ENCODE measurements at places on chromosomes 5 and 9.

- DNase-seq: no peak
Measured at GRCh38 chr5:59528202-59528862, 365.2 kb downstream of the PDE4D start.

GRCh38 chr5:161256957-161257356 is 289.6 kb downstream of the GABRB2 start:
- no peak for DNase-seq

GRCh38 chr5:112929336-112930081 is 7.5 kb upstream of the REEP5 start:
- DNase-seq: no peak

- no peak for DNase-seq
Measured at GRCh38 chr9:76751001-76751400, 13.2 kb upstream of the PCA3 start.

- DNase-seq: peak; percentile 31
Measured at GRCh38 chr5:108818613-108819272, 71.0 kb downstream of the FER start.

GRCh38 chr5:119417891-119418605 is 34.2 kb upstream of the HSD17B4 start:
- no peak for DNase-seq

DNA sequence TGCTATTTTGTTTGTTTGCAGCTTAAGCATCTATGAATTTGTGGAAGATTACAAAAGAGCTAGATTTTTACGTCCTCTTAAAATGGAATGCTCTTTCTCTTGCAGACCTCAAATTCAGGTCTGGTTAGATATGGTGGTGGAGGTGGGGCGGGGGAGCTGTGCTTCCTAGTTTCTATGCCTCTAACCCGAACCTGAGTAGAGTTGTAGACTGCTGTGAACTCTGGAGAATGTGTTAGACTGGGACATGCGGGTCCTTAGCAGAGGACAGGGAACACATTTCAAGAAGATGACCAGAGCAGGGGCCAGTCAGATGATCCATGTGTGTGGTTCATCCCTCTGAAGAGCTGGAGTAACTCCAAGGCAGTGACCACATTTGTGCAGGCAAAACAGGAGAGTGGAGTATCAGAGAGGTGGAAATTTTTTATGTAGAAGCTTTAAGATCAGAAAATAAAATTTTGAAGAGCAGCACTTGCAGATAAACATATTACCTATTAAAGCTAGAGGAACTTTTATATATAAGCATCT is 154.9 kb downstream of the FAM174A start:
- DNase-seq: no peak

DNA sequence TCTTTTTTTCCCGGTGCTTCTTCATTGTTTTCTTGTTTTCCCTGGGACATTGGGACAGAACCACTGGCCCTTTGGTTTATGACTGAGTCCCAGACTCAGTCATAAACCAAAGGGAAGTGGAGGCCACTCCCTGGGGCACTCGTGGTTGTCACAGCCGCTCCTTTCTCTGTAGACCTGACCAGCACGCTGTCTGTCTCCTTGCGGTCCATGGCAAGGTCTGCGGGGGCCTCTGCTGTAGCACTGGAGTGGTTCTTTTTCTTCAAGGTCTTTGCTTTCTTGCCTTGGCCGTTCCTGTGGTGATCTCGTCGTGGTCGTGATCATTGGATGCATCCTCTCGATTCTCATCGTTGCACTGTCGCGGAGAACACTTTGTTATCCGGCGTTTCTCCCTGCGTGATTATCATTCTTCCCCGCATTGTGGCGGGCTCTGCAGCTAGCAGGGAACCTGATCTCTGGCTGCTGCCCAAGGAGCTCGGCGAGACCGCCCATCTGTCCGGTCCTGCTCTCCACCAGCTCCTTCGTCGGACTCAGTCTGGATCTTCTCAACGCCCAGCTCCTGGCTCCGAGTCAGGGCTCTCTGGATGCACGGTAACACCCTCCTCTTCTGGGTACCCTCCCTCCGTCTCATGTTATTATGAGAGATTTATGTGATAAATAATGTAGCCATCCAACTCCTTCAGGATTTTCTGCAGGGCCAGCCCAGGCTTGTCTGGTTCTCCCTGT is 43.5 kb upstream of the MPDZ start:
- no peak for DNase-seq

DNA sequence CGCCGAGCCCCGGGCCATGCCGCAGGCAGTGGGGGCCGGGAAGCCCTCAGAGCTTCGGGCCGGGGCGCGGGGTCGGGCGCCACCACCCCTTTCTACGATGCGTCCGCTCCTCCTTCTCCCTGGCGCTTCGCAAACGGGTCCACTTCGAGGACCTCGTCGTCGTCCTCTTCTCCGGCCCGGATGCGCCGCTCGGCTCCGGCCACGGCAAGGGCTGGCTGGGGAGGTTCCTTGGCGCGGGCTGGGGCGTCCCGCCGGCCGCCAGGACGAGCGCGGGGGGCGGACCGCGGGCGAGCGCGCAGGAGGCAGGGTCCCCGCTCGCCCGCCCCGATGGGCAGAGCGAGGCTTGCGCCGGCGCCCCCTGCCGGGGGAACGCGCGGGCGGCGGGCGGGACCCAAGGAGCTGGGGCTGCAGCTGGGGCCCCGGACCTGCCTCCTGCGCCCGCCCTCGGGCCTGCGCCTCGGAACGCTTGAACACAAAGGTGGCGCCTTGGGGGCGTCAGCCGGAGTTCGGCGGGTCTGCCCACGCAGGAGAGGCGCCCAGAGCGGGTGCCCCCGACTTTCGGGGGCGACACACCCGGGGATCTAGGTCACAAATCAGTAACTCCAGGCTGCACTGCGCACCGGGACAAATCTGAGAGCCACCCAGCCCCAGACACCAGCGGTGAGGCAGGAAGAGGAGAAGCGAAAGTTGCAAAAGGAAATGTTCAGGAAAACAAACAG is at the start of gene ROR2:
Gene ROR2 (minus strand): TSS at position 283 of the 719 bp plus-strand sequence.
- peak; percentile 63 for DNase-seq

DNA sequence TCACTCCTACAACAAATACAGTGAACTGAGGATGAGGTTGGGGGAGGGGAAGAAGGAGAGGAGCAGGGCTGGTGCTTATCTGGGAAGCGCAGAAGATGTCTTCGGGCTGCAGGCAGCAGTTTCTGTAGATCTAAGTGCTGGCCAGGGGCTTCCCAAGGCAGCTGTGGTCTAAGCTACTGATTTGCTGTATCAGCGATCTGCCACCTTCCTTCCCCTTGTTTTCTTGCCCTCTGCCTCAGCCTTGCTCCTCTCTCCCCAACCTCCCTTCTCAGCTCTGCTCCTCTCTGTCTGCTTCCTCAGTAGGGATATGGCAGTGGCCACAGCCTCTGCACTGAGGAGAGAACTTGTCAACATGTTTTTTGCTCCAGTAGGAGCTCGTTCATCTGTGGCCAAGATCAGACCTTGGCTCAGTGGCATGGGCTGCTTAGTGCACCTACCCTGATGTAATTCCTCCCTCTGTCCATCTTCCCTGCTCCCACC is 42.8 kb upstream of the IL6ST start:
- no peak for DNase-seq

GRCh38 chr5:39203275-39203922 is 16.0 kb downstream of the FYB1 start:
- no peak for DNase-seq

- DNase-seq: no peak
Measured at GRCh38 chr5:135016861-135017290, 17.2 kb downstream of the PITX1 start.

DNA sequence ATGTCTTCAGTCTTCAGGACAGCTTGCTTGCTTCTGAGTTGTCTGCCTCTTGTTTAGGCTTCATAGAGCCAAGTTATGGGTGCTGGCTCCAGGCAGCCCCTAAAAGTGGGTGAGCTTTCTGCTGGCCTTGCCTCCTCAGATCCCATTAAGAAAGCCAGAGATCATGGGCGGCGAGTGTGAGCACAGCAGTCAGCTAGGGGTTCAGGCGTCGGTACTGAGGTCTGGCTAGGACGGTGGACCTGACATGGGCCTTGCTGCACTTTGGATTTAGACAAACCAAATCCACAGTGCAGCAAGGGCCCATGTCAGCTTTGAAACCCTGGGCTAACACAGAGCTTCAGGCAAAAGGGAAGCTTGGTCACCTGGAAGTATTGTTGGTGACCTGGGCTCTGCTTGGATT is 17.6 kb downstream of the PSAT1 start:
- DNase-seq: no peak

GRCh38 chr9:87803166-87803565 is 77.2 kb downstream of the CTSL start:
- no peak for DNase-seq

- no peak for DNase-seq
Measured at GRCh38 chr9:84070590-84070989, 90.0 kb downstream of the RMI1 start.

- DNase-seq: no peak
Measured at GRCh38 chr9:133682818-133683585, 46.8 kb downstream of the DBH start.

DNA sequence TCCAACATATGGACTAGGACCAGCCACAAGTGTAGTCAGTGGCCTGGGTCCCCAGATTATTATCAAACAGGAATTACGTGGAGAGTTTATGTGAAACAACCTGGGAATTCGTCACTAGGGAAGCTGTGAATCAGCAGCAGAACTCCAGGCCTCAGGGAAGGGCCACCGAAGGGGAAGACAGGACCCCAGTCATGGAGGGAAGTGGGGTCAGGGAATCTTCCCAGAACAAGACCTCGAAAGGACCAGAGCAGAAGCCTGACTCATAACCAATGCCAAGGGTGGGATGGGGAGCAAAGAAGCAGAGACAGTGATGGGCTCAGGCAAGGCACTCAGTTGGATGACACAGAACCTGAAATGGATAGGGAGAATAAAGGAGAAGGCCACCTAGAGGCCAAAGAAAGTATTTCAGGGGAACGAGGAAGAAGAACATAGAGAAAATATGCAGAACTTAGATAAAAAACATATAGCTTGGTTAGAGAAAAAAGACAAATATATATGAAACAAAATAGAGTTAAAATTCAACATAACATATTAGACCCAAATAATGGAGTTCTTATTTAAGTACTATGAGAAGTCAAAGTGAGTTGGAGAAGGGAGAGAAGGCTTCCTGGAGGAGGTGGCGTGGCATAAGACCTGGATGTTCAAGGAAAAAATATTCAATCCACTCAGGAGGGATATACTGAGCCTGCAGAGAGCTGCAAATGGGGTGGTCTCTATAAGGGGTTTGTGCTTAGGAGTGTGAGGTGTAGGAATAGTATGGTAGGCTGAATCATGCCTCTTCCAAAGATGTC is 66.7 kb upstream of the CAST start:
- peak; percentile 22 for DNase-seq

DNA sequence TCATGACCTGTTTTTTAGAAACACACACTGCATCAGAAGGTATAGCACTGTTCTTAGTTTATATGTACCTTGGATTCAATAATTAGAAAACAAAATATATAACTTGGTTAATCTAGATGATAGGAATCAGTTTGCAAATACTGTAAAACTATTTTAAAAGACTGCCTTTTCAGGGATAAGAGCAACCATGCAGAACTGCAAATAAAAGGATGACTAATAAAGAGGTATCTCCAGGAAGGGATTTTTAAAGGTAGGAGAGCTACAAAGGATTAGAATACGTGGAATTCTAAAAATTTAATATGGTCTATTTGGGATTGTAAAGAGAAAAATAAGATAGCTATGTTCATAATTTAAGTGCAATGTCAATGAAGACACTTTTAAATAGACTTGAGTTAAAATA is 9.4 kb downstream of the GABRA1 start:
- DNase-seq: no peak

DNA sequence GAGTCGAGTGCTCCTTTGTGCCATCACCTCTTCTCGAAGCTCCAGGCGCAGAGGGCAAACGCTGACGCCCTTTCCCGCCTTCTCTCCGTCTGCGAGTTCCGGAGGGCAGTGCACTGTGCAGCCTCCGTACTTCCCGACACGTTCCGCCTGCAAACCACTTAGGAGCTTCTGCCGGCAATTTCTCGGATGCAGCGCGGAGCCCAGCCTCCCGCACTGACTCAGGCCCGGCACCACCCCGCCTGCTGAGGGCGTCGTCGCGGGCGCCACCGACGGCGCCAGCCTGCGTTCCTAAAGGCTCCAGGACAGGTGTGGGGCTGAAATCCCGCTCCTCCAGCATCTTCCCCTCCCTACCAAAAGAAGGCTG is 9.3 kb upstream of the TRIM36 start:
- DNase-seq: no peak

DNA sequence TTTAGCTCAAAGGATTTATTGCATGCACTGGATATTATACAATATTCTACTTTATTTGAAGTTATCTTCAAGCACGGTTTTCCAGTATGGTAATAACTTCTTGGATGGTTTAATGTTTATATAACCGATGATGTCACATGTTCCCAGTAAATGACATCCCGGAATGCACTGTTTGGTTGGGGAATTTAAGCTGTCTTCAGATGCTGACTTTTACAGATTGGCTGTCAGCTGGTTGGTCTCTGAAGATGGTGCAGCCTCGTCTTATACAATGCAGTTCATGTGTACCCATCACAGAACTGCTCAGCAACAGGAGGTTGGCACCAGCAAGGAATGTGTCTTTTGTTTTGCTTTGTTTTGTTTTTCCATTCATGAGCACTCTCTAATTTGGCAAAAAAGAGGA is 143.8 kb downstream of the PRKACG start:
- DNase-seq: no peak

- DNase-seq: peak; percentile 47
Measured at GRCh38 chr5:123916345-123917121, 404.6 kb downstream of the CSNK1G3 start.

- no peak for DNase-seq
Measured at GRCh38 chr9:16138561-16139491, 586.0 kb downstream of the CCDC171 start.

- no peak for DNase-seq
Measured at GRCh38 chr9:84141741-84142370, 161.3 kb downstream of the RMI1 start.

- peak; percentile 5 for DNase-seq
Measured at GRCh38 chr5:44389090-44389822, at the start of gene FGF10. FGF10 (minus strand) TSS chr5:44389420; CDS start chr5:44388682, 738 bp downstream.

- DNase-seq: no peak
Measured at GRCh38 chr9:71726723-71727122, 41.6 kb downstream of the CEMIP2 start.

DNA sequence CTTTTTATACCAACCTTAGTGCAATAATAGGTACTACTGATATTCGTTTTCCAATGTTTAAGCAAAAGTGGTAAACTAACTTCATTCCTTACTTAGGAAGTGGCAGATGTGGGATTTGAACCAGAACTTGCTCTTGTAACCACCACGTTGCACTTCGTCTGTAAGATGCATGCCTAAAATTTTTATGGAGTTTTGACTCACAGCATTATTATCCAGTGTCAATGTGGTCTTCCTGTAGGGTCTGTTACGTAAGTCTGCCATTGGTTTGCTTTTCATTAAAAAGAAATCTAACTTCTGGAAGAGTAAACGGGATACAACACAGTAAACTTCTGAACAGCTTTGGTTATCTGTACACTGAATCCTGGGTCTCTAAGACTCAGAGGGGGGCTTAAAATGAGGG is 521.0 kb upstream of the WWC1 start:
- no peak for DNase-seq

- DNase-seq: no peak
Measured at GRCh38 chr5:88395264-88395663, 126.6 kb upstream of the TMEM161B start.

- DNase-seq: no peak
Measured at GRCh38 chr5:92662741-92663140, 918.3 kb downstream of the NR2F1-AS1 start.
